ENCODE measurements at places on chromosomes 12 and 14.

DNA sequence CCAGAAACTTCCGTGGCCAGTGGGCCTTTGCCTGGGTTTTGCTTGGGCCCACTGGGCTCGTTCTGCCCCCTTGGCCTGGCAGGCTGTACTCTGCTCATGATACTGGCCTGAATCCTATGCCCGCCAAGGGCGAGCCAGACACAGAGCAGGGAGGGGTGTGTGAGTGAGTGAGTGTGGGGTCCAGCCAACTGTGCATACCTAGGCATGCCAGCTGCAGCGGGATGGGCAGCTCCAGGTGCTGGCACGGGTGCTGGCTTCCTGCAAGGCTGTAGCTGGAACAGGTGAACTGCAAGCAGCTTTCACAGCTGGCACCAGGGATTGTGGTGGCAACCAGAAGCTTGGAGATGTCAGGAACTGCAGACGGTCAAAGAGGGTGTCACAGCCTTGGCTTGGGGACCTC is 1276.4 kb downstream of the SLC16A7 start:
- no peak for DNase-seq

GRCh38 chr12:78402366-78403134 is 462.0 kb upstream of the SYT1 start:
- DNase-seq: no peak

DNA sequence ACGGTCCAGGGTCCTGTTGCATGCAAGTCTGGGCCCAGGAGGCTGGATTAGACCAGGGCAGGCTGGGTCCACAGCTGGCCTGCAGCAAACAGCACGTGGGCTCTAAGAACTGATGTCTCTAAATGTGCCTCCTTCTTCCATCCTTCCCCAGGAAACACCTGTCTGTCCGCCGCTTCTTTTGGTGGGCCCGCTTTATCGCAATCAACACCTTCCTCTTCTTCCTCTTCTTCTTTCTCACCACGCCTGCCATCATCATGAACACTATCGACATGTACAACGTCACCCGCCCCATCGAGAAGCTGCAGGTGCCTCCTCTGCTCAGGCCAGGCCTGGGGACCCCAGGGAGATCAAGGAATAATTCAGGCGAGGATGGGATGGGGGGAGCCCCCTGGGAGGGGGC is 28.3 kb downstream of the NGB start:
- no peak for DNase-seq

- DNase-seq: no peak
Measured at GRCh38 chr14:104724407-104724980, 465 bp downstream of the ADSS1 start.

- DNase-seq: peak; percentile 39
Measured at GRCh38 chr14:49769171-49769570, 1.2 kb downstream of the KLHDC2 start.

DNA sequence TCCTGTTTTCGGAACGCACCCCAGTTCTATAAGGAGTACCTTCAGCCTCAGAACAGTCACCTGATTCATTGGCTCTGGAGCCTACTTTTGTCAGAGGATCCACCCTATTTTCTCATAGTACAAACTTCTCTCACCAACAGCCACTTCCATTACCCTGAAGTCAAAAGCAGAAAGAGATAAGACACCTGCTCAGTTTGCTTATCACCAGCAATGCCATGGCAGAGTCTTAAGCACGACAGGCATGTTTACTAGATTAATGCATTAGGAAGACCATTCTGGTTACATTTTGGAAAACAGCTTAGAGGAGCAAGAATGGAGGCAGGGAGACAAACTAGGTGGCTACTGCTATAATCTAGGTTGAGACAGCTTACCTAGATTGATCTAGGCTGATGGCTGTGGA is 67.7 kb downstream of the GXYLT1 start:
- no peak for DNase-seq
